ENCODE measurements at places on chromosomes 6 and 20.

GRCh38 chr20:50058662-50059402 is 54.1 kb downstream of the UBE2V1 start:
- no peak for DNase-seq

DNA sequence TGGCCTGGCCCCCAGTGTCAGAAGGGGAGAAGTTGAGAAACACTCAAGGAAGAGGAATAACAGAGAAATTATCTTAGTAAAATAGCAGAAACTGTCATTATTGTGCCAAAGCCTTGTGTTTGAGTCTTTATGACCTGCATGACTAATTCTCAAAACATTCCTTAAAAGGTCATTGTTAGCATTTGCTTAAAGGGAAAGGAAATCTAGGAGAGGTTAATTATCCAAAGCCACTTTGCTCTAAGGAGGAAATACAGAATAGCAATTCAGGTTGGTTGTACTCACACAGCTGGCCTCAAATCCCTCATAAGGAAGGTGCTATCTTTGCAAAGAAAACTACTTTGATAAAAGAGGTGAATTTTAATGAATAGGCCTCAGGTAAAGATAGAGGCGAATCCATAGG is 516.7 kb downstream of the CBLN4 start:
- DNase-seq = no peak

DNA sequence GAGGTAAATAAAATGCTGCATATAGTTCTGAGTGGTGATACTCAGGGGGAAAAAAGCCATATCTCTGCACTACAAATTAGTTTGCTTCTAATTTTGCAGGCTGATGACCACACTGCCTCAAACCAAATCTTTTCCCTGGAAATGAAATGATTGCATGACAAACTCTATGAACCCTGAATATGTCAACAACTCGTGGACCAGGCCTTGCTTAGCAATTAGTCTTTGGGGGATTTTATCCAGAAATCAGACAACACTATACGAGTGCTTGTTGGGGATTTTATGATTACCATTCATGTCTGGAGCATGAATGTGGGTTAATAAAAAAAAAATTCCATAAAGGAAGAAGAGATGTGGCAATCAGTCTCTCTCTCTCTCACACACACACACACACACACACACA is 42.0 kb downstream of the SOBP start:
- DNase-seq = no peak

DNA sequence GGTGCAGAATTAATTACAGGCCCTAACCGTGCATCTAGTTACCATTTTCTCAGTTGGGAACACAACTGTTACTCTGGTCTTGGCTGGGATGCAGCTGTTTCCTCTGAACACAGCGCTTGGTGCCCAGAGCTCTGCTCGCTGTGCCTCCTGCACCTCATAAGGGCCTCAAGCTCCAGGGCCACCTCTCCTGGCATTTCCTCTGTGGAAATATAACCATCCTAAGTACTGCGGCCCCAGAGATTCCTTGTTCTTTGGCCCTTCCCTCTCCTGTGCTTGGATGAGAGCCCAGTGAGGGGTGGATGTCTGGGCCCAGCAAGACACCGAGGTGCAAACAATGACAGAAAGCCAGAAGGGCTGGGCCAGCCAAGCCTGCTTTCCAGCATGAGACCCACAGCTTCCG is 169.9 kb upstream of the CST7 start:
- no peak for DNase-seq

GRCh38 chr20:64036346-64037198 is 590 bp downstream of the C20orf204 start:
- DNase-seq = no peak

GRCh38 chr6:30341218-30341617 is 3.7 kb upstream of the RPP21 start:
- DNase-seq = no peak

- no peak for DNase-seq
These were observed 5.5 kb downstream of the SFT2D1 start for GRCh38 chr6:166336847-166337246.

DNA sequence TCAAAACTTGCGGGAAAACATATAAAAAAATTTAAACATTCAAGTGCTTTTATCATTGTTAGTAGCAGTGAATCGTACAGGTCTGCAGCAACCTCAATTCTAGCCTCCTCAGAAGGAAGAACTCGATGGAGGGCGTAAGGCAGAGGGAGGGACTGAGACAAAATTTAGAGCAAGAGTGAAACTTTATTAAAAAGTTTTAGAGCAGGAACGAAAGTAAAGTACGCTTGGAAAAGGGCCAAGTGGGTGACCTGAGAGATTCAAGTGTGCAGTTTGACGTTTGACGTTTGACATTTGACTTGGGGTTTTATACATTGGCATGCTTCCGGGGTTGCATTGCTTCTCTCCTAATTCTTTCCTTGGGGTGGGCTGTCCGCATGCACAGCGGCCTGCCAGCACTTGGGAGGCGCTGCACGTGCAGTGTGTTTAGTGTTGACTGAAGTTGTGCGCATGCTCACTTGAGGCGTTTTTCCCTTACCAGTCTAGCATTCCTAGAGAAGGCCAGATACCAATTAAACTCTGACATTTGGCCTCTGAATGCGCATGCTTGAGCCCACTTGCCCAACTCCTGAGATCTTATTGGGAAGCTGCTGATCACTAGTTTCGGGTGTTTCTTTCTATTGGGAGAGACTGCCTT is 82.6 kb downstream of the TBX18 start:
- DNase-seq = no peak

- no peak for DNase-seq
These were observed 186.3 kb downstream of the ADGB start for GRCh38 chr6:146785001-146785585.

GRCh38 chr6:149904661-149905370 is 6.9 kb upstream of the RAET1E start:
- DNase-seq = no peak

Measured in AG09319 (cell line).